ENCODE measurements at places on chromosomes 2 and 18.

GRCh38 chr2:143237146-143237777 is 108.0 kb downstream of the ARHGAP15 start:
- DNase-seq = no peak

GRCh38 chr2:240203788-240204270 is 63.4 kb upstream of the OTOS start:
- no peak for DNase-seq

- DNase-seq = no peak
Measured at GRCh38 chr2:118121986-118122524, 33.8 kb downstream of the INSIG2 start.

- DNase-seq = no peak
Measured at GRCh38 chr2:150732491-150732890, 245.0 kb upstream of the RND3 start.

DNA sequence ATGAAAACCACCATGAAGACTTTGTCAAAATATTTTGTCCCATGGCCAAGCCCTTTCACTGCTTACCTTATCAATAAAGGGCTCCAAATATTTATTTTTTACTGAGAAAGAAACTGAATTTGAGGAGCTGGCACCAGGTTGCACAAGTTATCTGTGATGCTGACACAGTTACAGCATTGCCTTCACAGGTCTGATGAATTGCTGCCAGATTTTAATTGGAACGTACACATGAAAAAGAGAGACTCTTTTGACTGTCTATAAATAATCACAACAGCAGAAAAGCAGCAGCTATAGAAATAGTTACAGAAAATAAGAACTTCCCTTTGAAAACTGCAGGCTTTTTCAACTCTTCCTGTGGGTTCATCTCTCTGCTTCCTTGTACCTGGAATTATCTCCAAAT is 23.9 kb downstream of the TMEM200C start:
- DNase-seq = no peak

Data from activated CD4-positive, alpha-beta T cell treated with anti-CD3 and anti-CD28 coated beads, Interleukin-10, Interleukin-2, amounts not matched to agents 100 ng/mL and 50 ng/mL, durations not matched to agents 16 hours and 8 hours (primary cell).